ENCODE measurements at places on chromosomes 3 and 15.
A peak's percentile ranks its signal among the peaks of the same experiment; 100 is the strongest.

- DNase-seq = no peak
These were observed 1.2 kb upstream of the DAZL start for GRCh38 chr3:16606398-16606797.

DNA sequence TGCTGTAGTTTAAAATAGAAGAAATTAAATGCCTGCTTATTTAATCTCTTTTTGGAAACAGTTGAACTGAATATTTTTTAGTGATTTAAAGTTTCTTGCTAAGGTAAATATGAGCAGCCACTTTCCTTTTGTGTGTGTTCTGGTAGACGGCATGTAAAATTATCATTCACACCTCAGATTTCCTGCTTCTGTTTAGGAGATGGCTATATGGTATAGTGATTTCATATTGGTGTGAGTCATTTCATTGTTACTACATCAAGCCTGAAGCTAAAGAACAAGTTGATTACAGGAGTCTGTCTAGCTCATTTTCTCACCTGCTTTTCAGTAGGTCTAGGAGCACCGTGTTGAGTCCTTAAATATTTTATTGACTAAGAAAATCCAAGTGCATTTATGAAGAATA, 2.2 kb downstream of the LRCH3 start:
- DNase-seq = no peak

- no peak for DNase-seq
These were observed 2.3 kb upstream of the GP5 start for GRCh38 chr3:194401346-194401745.

DNA sequence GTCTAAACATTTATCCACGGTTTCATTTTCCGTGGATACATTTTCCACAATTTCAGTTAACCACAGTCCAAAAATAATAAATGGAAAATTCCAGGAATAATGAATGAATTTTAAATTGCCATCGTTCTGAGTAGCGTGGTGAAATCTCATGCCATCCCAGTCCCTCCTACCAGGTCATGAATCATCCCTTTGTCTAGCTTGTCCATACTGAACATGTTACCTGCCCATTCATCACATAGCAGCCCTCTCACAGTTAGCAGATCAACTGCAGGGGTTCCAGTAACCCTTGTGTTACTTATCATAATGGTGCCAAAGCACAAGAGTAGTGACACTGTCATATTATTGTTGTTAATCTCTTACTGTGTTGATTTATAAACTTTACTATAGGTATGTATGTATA, 124.5 kb downstream of the GSK3B start:
- no peak for DNase-seq

DNA sequence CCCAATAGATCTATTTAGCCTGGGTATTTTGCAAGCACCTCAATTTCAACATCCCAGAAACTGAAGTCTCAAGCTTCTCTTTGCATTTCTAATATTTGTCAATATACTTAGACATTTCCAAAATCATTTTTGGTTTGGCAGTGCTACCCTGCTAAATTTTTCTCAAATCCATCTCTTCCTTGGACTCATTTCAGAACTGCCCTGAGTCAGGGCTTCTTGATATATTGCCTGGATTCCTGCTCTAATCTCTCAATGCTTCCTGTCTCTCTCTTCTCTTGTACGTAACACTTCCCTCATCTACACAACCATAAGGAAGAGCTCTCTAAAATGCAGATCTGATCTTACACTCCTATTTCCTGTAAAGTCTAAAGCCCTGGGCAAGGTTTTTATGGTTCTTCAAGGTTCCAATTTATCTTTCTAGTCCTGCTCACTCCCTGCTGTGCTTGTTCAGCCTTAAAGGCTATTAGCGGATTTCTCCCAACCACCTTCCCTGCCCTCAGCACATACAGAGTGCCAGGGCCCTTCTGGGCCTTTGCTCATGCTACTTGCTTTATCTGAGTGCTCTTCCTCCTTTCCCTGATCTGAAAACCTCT, 53.0 kb upstream of the MME start:
- no peak for DNase-seq

DNA sequence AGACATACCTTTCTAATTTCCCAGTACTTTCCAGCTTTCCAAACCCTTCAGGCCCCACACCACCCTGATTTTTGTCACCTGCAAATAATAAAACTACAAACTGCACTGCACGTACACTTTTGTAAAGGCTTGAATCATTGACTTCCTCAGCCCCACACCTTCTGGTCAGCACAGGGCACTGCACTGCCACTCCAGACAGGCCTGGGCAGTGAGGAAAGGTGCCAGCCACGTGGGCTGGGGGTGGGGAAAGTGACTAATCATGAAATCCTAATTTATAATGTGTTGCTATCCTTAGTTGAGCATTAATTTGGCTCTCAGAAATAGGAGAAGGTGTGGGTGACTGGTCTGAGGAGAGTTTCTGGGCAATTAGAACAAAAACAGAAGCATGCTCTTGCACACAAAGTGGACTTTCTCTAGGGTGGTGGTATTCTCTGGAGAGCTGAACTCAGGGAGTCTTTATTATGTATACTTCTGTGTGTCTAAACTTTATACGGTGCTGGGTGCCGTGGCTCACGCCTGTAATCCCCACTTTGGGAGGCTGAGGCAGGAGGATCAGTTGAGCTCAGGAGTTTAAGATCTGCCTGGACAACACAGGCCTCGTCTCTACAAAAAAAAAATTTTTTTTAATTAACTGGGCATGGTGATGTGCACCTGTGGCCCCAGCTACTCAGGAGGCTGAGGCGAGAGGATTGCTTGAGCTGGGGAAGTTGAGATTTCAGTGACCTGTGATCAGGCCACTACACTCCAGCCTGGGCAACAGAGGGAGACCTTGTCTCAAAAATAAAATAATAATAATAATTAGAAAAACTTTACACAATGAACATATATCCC, 58.2 kb upstream of the FLNB start:
- no peak for DNase-seq

DNA sequence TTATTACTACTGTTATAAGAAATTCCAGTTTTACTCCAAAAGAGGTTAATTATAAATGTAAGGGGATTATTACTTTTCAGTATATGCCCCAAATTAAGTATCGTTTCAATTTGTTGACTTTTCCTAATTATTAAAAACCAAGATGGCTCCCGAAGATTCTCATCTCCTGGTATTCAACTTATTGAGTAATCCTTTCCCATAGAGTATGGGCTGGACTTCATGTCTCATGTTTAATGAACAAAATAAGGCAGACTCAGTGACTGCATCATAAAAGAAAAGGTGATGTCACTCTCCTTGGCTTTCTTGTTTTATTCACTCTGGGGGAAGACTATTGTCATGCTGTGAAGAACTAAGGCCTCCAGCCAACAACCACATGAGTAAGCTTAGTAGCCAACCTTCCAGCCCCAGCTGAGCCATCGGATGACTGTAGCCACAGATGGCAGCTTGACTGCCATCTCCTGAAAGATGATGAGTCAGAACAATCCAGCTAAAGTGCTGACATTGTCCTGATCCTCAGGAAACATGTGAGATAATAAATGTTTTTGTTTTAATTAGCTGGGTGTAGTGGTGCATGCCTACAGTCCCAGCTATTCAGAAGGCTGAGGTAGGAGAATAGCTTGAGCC, 17.3 kb downstream of the IGF2BP2 start:
- peak; percentile 15 for DNase-seq

- DNase-seq = no peak
These were observed 226.4 kb downstream of the SCAPER start for GRCh38 chr15:76678766-76679165.

GRCh38 chr15:93826293-93826692, 405.1 kb upstream of the MCTP2 start:
- no peak for DNase-seq

DNA sequence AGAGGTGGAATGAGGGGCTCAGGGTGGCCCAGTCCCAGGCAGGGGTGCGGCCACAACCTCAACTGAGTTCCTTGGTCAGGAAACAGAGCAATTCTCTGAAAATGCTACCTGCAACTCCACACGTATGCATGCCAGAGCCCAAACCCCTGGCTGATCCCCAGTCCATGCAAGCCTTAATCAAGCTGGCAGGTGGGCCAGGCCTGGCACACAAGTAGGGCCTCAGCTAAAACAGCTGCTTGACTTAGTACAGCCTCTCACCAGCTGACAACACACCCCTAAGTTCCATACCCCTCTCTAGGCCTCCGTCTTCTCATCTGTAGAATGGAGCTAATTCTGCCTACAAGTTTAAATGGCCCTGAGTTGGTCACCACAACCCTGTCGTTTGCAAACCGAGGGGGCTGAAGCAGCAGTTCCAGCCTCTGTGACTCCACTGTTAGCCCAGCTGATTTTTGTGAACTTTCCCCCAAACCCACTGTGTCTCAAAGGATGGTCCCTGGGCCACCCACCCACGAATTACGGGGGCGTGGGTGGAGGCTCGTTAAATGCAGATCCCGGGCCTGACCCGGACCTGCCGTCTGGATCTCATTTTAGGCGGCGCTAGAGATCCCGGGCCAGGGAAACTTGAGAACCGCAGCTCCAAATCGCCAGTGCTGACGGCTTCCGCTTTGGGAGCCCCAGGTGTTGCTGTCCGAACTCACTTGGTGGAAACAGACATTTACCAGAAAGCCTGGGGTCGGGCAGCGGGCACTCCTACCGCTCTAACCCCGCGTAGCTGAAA, 927 bp downstream of the CHDH start:
- no peak for DNase-seq

GRCh38 chr3:30596152-30596551, 10.2 kb upstream of the TGFBR2 start:
- no peak for DNase-seq

DNA sequence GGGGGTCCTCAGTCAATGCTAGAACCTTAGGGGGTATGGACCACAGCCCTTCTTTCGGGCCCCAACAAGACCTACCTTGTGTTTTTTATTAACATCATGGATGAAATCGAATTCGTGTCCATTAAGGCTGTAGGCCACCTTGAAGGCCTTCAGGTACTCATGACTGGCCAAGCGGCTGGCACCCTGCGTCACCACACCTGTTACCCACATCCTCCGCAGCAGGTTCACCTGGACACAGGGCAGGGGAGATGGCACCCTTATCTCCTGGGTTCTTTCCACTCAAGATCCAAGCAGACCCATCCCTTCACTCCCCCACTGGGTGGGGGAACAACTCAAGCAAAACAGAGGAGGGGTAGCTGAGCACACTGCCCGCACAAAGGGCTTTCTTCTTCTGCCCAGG, 6.6 kb downstream of the MFGE8 start:
- no peak for DNase-seq

DNA sequence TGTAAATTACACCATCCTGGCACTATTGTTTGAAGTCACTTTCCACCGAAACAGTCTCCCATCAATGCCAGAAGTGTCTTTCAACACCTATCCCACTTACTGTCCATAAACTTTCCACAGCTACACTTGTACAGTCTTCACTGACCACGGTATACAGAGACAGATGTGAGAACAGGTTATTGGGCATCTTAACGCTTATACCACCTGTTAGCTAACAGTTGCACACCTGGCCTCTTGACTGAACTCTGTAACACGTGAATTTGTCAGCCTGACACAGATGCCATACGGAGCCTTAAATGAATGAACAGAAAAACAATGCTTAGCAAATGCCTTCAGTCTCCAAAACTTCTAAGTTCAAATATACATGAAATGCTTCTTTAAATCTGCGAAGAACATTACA, 440.5 kb downstream of the SHQ1 start:
- DNase-seq = no peak

GRCh38 chr3:85691196-85691595, 732.4 kb downstream of the CADM2 start:
- no peak for DNase-seq

DNA sequence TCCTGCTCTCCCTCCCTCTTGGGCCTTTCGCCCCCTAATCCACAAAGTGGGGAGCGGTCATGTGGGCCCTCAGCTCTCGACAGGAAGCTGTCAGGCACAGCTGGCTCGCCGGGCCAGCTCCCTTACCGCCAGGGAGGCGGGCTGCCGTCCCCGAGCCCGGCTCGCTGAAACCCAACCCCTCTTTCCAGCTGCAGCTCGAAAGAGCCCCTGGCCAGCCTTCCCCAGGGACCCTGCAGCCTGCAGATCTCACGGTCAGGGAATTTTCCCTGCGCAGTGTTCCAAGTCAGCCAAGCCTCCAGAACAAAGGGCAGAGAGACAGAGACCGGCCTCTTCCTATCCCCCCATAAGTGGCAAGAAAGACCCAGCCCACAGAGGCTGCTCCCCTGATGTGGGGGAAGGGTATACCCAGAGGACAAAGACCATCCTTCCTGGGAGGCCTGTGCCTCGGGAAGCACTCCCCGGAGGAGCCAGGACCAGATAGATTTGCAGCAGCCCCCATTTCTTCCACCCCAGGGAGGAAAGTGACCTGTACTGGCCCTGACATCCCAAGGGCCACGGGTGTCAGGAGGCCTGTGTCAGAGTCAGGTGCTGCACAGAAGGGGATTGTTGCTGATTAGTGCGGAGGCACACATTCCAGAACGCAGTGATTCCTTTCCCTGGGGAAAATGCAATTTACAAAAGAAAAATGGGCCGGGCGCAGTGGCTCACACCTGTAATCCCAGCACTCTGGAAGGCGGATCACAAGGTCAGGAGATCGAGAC, 32.6 kb downstream of the MAGEF1 start:
- no peak for DNase-seq

GRCh38 chr3:46890132-46890531, 12.6 kb downstream of the PTH1R start:
- no peak for DNase-seq

DNA sequence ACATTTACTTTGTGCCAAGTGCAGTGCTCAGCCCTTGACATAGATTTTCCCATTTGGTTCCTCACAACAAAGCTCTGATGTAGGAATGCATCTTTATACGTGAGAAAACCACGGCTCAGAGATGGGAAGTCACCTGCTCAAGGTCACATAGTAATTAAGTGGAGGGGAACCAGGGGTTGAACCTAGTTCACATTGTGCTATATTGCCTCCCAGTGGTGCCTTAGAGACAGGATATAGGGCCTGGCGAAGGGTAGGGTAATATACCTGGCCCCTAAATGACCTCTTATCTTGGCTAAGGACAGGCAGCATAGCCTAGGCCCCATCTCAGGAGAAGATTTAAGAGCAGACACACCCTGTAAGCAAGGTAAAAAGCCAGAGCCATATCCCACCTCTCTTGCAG, 71.5 kb downstream of the FOXP1 start:
- peak; percentile 32 for DNase-seq

GRCh38 chr3:186138272-186138981, 29.5 kb upstream of the ETV5 start:
- DNase-seq = no peak

- DNase-seq = no peak
These were observed 101.3 kb downstream of the UBE2E2 start for GRCh38 chr3:23304424-23304823.

DNA sequence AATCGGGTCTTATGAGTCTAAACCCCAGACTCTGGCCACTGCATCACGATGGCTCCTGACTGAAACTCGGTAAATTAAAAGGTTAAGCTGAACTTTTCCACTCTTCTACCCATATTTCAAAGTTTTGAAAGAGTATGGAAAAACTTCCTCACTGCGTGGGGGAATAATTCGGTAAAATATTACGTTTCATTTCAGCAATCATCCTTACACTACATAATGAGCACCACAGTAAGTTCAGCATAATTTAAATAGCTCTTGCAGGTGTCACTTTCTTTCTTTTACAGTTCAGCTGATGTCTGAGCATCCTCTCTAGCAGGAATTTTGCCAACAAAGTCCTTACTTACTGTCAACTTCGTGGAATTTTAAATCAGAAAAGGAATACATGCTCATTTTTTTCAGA, 17.5 kb downstream of the SRGAP3 start:
- no peak for DNase-seq

GRCh38 chr3:177431525-177432176, 234.4 kb upstream of the TBL1XR1 start:
- DNase-seq = no peak

GRCh38 chr3:160400030-160400701, 716 bp downstream of the SMC4 start:
- DNase-seq = peak; percentile 55

Measured in activated CD4-positive, alpha-beta T cell treated with anti-CD3 and anti-CD28 coated beads for 48 hours (primary cell).